GM20000 (cell line): ENCODE measurements at places on chromosomes 2 and 18.

- no peak for DNase-seq
Measured at GRCh38 chr2:134836986-134837385, 1.4 kb upstream of the ACMSD start.

GRCh38 chr18:74836296-74837139, 238.8 kb downstream of the ZNF407 start:
- no peak for DNase-seq

DNA sequence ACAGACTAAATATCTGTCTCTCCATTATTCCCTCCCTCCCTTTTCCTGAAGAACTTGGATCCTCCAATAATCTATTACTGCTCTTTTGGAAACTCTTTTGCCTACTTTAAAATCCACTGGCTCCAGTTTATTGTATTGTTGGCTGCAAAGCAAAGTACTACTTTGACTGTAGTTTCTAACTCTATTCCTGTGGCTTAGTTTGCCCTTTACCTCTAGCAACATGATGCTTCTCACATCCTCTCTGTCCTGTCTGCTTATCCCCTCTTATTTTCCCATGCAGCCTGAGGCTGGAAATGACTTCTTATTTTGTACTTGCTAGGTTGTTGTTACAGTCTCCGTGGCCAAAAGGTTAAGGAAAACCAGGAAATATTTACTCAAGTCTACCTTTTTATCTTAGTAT, 26.8 kb downstream of the PDK1 start:
- DNase-seq, result no peak

- no peak for DNase-seq
Measured at GRCh38 chr2:239903210-239903609, 121.9 kb downstream of the NDUFA10 start.

- DNase-seq, result no peak
Measured at GRCh38 chr2:20619624-20620024, 31.3 kb downstream of the HS1BP3 start.

DNA sequence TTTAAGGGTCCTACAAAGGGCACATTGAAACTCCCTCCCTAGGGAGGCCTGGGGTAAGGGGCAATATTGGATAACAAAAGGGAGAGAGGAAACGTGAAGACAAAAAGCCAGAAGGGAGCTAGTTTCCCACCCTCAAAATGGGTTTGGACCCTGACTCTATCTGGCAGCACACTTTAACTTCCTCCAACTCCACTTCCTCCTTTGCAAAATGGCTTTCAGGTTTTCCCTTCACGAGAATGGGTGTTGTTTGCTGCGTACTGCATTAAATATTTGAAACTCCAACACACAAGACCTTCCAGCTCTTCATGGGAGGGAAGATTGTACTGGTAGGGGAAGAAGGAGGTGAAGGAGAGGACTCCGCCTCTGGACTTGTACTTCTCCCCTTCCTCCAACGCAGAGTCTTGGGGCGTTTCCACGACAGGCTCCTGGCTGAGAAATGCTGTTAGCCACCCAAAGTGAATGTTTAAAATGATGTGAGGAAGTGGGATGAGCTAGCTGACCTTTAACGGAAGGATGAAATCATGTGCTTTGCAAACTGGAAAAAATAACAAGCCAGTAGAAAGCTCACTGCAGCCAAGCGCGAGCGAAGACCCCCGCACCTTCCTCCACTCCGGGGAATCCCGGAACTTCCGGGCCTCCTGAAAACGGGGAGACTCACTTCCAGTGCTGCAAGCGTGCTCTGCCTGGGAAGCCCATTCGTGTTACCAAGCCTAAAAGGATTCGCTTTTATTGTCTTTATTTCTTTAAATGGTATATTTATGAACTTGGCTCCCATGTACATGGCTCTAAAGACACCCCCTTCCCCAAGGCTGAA, 85.6 kb downstream of the VIT start:
- no peak for DNase-seq
